Endodermal cell (in vitro differentiated cells): ENCODE measurements at places on chromosomes 2 and 18.

DNA sequence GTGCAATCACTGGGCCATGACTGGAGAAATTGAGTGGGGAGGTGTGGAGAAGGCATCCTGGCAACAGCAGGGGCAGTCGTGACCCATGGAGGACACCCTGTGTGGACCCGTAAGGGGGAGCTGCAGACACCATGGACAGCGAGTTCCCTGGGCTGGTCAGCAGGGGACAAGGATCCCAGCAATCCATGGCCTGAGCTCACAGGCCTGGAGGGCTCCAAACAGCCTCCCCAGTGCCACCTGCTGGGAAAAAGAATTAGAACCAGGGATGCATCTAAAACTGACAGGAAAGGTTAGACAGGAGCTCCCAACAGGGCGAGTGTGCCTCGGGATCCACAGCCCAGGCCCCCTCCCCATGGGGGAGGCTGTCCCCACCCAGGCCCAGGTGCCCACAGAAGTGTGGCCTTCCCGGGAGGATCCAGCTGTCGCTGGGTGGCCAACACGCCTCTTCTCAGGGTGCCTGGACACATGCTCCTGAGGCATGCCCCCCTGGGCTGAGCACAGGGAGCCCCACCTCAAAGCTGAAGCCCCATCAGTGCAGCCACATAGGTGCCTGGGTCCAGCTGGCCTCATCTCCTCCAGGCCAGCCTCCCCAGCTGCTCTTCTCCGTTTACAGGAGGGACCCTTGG, 20.5 kb upstream of the KIF1A start:
- DNase-seq = peak; percentile 91

DNA sequence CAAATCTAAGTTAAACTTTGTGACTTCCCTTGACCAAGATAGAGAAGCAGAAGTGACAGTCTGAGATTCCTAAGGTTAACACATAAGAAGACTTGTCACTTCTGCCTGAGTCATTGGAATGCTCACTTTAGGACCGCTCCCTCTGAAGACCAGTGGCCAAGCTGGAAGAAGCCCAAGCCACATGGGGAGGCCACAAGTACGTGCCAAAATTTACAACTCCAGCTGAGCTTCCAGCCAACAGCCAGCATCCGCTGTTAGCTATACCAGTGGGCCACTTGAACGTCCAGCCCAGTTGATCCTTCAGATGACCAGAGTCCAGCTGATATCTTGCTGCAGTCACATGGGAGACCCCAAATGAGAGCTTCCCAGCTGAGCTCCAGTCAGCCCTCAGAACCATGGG, 18.1 kb upstream of the ANTXR1 start:
- DNase-seq = peak; percentile 56

DNA sequence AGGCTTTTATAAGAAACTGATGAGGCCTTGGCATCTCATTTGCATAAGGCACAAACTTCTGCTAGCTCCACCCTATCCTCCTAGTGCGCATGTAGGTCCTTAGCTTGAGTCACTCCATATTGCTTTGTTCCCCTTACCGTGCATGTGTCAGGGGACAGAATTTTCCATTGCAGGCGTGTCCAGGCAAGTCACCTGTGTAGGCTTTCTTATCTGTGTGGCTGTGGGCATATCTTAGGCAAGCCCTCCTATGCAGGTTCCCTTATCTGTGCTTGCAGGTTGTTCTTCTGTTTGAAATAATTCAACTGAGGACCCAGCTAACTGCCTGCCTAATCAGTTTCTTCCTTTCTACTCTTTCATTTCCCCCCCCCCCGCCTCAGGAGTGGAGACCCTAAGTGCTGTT, 63.3 kb upstream of the CDCA7 start:
- no peak for DNase-seq

GRCh38 chr2:26694001-26694400, 1.5 kb downstream of the KCNK3 start:
- DNase-seq = no peak

DNA sequence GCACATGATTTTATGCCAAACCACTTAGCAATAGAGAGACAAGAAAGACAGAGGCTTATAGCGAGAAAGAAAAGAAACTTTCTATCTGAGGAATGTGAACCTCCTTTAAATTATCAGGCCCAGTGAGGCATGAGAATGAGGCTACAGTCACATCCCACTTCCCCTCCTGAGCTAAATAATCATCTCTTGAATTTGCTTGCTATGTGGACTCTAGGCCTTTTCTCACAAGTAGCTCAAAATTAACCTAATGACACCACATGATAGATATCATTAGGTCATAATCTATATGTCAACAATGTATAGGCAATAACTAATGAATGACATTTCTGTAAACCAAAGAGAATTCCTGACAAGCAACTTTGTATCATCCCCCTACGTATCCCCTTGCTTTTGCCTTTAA, 301.5 kb upstream of the MGAT5 start:
- no peak for DNase-seq

- DNase-seq = no peak
Measured at GRCh38 chr18:30709595-30709994, 332.9 kb downstream of the DSC3 start.

- DNase-seq = no peak
Measured at GRCh38 chr2:230949966-230950873, 25.2 kb upstream of the GPR55 start.

DNA sequence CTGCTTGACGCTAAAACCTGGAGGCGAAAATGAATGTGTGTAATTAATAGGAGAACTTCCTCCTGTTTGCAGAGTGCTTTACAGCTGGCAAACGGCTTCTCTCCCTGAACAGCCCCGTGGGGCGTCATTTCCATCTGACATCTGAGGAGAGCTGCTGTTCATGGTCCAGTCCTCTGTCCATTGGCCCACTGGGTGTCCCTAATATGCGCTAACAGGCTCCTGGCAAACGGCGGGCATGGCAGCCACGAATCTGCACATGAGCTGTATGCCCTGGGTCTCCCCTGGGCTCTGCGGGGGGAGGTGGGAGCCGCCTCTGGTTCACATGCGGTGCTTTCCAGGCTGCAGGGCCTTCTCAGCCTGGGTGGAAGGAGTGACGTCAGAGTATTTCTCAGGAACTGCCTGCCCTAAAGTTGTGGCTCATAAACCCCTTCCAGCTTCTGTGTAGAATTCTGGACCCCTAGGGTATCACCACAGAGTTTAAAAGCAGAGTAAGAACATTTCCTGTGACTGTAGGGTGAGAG, 73.2 kb downstream of the LRRFIP1 start:
- DNase-seq = no peak

DNA sequence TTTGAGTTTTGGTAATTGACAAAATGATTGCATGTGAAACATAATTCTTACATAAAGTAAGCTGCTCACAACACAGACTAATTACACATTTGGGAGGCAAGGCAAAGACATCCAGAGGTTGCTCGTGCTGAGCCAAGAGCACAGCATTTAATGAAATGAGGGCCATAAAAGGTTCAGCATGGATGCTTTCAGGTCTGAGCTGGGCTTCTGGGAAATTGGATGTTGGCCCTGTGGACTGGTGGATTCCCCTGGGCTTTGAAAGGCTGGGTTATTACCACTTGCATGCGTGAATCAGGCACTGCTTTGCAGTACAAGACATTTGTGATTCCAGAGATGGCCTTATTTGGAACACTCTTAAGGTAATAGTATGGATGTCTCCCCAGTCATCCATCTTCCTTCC, 533.5 kb upstream of the NRP2 start:
- DNase-seq = no peak

DNA sequence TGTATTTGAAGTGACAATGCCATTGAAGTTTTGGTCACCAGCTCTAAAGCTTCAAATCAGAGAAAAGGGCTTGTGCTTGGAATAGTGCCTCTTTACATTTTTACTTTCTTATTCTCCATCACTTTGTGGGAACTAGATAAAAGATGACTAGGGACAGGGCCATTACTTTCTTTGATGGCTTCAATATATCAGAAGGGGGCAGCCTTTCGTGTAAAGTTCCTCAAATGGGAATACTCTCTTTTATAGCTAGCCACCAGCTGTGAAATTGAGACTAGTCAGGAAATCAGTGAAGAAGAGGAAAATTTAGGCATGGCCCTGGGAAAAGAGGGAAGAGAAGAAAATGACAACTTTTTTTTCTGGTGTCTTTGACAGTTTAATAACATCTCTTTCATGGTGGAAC, 242.5 kb downstream of the DCC start:
- DNase-seq = no peak

DNA sequence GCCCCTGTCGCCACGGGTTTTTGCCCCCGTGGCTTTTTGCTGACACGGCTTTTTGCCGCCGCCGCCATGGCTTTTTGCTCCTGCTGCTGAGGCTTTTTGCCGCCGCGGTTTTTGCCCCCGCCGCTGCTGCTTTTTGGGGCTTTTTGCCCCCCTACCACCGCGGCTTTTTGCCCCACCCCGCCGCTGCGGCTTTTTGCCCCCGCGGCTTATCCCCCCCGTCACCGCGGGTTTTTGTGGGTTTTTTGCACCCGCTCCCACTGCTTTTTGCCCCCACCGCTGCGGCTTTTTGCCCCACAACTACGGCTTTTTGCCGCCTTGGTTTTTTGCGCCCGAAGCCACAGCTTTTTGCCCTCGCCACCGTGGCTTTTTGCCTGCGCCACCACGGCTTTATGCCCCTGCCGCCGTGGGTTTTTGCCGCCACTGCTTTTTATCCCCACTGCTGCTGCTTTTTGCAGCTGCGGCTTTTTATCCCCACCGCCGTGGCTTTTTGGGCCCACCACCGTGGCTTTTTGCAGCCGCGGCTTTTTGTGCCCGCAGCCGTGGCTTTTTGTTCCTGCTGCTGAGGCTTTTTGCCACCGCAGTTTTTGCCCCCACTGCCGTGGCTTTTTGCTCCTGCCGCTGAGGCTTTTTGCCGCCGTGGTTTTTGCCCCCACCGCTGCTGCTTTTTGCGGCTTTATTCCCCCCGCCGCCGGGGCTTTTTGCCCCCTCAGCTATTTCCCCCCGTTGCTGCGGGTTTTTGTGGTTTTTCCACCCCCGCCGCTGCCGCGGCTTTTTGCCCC, 2798.0 kb upstream of the TEKT4 start:
- peak; percentile 9 for DNase-seq

DNA sequence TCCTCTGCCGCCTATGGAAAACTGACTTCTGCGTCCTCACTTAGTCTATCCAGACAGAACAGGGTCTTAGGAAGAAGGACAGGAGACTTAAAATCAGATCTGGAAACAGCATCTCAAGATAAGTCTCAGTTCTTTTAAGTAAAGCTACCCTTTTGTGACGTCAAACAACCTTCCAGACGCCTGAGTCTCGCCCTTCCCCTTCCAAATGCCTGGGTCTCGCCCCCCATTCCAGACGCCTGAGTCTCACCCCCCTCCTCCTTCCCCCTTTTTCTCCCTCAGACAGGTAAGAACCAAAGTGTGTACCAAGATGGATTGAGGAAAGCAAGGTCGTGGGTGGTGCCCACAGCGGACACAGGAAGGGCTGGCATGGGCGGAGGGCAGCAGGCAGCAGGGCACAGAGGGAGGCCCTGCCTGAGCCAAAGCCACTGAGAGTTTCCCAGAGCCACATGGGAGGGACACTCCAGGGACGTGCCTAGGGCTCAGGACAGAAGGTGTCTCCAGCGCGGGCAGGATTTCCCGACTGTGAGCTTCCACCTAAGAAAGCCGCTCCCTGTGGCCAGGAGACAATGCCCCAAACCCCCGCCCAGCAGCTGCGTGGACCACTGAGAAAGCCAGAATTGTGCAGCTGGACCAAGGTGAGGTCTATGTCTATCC, 51.3 kb downstream of the ANKMY1 start:
- peak; percentile 29 for DNase-seq

GRCh38 chr18:48781163-48781987, 169.4 kb downstream of the SMAD7 start:
- no peak for DNase-seq
